ENCODE measurements at places on chromosomes 5 and 9.

DNA sequence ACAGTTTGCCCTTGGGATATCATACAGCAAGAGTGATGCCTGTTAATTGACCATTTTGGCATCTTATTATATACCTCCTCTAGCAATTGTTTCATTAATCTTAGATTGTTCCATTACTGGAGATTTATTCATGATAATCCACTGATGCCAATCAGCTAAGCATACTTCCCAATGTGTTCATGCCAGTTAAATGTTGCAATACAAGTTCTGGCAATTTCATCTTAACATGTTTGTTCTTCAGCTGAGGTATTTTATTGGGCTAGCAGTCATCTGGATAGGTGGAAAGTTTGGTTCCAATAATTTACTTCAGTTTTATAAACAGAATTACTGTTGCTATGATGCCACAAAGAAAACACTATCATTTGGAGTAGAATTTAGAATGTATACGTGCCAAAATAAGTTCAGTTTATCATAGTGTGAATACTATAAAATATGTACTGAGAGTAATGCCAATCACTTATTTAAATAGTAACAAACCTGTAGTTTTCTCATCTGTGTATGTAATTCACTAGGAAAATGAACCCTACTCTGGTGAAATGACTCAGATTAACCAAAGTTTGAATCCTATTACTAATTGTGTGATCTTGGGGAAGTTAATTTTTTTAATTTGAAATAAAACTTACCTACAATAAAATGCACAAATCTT, 27.9 kb upstream of the IL31RA start:
- no peak overlapping the region for H3K27ac ChIP-seq
- H3K4me3 ChIP-seq = no peak overlapping the region
- H3K27me3 ChIP-seq = peaks cover 8% of the 10 kb centered on the region
- H3K4me1 ChIP-seq = no peaks in the 10 kb centered on the region
- DNase-seq = no peak

DNA sequence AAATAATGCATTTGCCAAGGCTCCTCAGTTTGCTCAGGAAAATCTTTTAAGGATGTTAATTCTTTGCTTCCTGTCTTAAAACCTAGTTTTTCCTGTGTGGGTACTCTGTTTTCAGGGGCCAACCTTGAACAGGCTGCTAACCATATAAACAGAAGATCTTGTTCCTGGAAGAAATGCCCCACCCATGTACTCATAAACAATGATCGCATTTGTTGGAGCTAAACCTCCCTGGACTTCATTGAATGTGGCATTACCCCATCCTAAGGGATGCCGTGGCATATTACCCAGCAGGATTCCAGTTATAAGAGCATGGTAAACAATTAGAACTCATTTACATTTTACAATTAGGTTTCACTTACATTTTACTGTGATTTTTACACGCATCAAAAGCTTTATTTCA, 436.0 kb downstream of the ZNF608 start:
- DNase-seq = no peak
- peaks cover 5% of the 10 kb centered on the region for H3K27me3 ChIP-seq
- H3K36me3 ChIP-seq = no peaks in the 10 kb centered on the region
- no peak overlapping the region for H3K4me3 ChIP-seq
- no peaks in the 10 kb centered on the region for H3K4me1 ChIP-seq

- no peak for DNase-seq
- no peaks in the 10 kb centered on the region for H3K36me3 ChIP-seq
- no peak overlapping the region for H3K4me3 ChIP-seq
- H3K27ac ChIP-seq = no peak overlapping the region
These were observed 28.8 kb downstream of the GCNT4 start for GRCh38 chr5:75023368-75024159.

GRCh38 chr5:50547303-50547702, 106.2 kb upstream of the EMB start:
- no peak overlapping the region for H3K27ac ChIP-seq
- H3K4me3 ChIP-seq = no peak overlapping the region
- no peaks in the 10 kb centered on the region for H3K27me3 ChIP-seq
- no peaks in the 10 kb centered on the region for H3K36me3 ChIP-seq
- DNase-seq = no peak
- H3K4me1 ChIP-seq = peaks cover 10% of the 10 kb centered on the region

GRCh38 chr9:92299116-92299515, 5.6 kb upstream of the IARS1 start:
- peak overlapping the region; percentile 71 for H3K27ac ChIP-seq
- H3K36me3 ChIP-seq = peaks cover 79% of the 10 kb centered on the region
- no peak for DNase-seq
- no peak overlapping the region for H3K4me3 ChIP-seq
- H3K4me1 ChIP-seq = peaks cover 12% of the 10 kb centered on the region

GRCh38 chr9:88420227-88420626, 32.0 kb downstream of the SPIN1 start:
- DNase-seq = no peak
- no peaks in the 10 kb centered on the region for H3K4me1 ChIP-seq
- H3K36me3 ChIP-seq = peaks cover 62% of the 10 kb centered on the region
- no peak overlapping the region for H3K4me3 ChIP-seq
- no peak overlapping the region for H3K27ac ChIP-seq

DNA sequence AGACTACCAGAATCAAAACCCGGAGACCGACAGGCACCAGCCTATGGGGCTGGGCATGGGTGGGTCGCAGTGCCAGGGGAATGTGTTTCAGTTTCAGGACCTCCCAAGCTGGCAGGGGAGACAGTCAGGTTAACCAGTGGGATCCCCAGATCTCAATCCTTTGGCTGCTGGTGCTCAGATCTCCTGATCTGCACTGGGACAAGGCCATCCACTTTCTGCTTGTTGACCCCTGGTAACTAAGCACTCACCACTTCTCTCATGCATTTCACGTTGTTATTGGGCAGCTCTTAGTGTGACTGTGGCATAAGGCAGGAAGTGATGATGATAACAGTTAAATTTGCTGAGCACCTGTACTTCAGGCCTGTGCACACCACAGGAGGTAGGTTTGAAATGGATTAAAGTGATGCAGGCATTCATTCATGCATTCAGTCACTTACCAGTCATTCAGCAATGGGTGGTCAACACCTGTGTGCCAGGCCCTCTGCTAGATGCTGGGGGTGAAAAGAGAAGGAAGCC, 42.1 kb upstream of the STXBP1 start:
- no peak for DNase-seq
- H3K36me3 ChIP-seq = no peaks in the 10 kb centered on the region
- peak overlapping the region; percentile 74 for H3K4me3 ChIP-seq
- H3K27ac ChIP-seq = peak overlapping the region; percentile 85
- H3K27me3 ChIP-seq = peaks cover 6% of the 10 kb centered on the region

GRCh38 chr5:59769041-59769360, 124.5 kb downstream of the PDE4D start:
- H3K4me3 ChIP-seq = peak overlapping the region; percentile 29
- H3K36me3 ChIP-seq = no peaks in the 10 kb centered on the region
- no peak overlapping the region for H3K27ac ChIP-seq
- peaks cover 24% of the 10 kb centered on the region for H3K4me1 ChIP-seq
- peaks cover 12% of the 10 kb centered on the region for H3K27me3 ChIP-seq

- DNase-seq = no peak
- no peak overlapping the region for H3K4me3 ChIP-seq
- H3K27me3 ChIP-seq = no peaks in the 10 kb centered on the region
- no peaks in the 10 kb centered on the region for H3K4me1 ChIP-seq
- H3K27ac ChIP-seq = no peak overlapping the region
- H3K36me3 ChIP-seq = peaks cover 7% of the 10 kb centered on the region
These were observed 106.8 kb downstream of the MAPKAP1 start for GRCh38 chr9:125600194-125600593.

All from spleen (tissue), 13 donors.